ENCODE measurements at places on chromosomes 6 and 20.
A peak's percentile ranks its signal among the peaks of the same experiment; 100 is the strongest.

- DNase-seq, result no peak
Observed at GRCh38 chr6:35409245-35409644, 42.9 kb upstream of the FANCE start.

GRCh38 chr20:57830515-57830895 lies 120.7 kb upstream of the PMEPA1 start:
- DNase-seq, result no peak

DNA sequence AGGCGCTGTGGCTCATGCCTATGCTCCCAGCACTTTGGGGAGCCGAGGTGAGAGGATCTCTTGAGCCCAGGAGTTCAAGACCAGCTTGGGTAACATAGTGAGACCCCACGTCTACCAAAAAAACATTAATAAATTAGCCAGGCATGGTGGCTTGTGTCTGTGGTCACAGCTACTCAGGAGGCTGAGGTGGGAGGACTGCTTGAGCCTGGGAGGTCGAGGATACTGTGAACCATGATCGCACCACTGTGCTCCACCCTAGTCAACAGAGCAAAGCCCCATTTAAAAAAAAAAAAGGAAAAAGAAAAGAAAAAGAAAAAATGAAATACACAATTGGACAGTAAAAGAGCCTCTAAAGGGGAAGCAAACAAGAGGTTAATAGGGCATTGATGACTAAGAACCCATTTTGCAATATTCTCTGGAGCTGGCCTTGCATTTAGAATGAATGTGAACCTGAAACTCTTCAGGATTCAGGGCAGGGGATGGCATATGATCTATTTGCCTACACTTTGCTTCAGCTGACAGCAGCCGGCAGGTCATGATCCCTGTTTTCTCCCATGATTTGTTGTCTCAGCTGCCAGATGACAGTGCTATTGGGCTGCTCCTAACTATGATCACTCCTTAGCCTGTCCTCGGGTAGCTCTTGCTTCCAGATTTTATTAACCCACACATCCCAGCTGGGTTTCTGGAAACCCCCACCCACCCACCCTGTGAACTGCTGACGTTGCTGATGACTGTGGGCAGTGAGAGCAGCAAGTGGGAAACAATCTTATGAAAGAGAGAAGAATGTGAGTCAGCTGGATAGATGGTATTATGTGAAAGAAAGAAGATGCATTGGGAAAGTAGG lies 83.8 kb upstream of the ELOVL5 start:
- no peak for DNase-seq

- DNase-seq, result no peak
Observed at GRCh38 chr20:60365064-60365666, 406.9 kb downstream of the CDH26 start.

DNA sequence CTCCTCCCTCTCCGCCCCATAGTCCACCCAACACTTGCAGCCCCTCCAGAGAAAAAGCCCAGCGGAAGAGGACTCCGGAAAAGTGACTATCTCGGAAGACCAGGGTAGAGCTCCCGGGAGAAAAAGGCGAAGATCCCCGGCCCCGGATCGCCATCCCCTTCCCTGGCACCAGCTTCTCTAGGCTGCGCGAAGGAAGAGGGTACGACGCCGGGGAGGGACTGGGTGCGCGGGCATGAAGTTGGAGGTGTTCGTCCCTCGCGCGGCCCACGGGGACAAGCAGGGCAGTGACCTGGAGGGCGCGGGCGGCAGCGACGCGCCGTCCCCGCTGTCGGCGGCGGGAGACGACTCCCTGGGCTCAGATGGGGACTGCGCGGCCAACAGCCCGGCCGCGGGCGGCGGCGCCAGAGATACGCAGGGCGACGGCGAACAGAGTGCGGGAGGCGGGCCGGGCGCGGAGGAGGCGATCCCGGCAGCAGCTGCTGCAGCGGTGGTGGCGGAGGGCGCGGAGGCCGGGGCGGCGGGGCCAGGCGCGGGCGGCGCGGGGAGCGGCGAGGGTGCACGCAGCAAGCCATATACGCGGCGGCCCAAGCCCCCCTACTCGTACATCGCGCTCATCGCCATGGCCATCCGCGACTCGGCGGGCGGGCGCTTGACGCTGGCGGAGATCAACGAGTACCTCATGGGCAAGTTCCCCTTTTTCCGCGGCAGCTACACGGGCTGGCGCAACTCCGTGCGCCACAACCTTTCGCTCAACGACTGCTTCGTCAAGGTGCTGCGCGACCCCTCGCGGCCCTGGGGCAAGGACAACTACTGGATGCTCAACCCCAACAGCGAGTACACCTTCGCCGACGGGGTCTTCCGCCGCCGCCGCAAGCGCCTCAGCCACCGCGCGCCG lies 822 bp downstream of the FOXQ1 start:
- no peak for DNase-seq

DNA sequence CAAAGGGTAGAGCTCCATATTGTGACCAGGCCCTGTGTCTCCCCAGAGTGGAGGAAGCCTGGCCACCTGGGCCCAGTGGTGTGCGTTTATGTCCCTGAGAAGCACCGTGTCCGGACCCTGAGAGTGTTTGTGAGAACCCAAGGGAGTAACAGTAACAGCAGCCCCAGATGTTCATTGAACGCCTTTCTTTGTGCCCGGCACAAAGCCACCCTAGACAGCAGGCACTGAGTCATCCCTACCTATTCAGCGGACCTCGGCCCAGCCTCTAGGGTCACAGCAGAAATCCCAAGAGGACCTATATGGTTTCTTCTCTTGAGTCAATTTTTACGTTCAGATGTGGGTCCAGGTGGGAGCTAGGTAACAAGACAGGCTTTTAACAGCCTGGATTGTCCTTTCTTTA lies 24.5 kb downstream of the BCAS4 start:
- no peak for DNase-seq

- DNase-seq, result peak; percentile 74
Observed at GRCh38 chr6:77457720-77458349, 5.5 kb downstream of the HTR1B start.

- DNase-seq, result no peak
Observed at GRCh38 chr6:87151781-87152525, 3.4 kb upstream of the ZNF292 start.

DNA sequence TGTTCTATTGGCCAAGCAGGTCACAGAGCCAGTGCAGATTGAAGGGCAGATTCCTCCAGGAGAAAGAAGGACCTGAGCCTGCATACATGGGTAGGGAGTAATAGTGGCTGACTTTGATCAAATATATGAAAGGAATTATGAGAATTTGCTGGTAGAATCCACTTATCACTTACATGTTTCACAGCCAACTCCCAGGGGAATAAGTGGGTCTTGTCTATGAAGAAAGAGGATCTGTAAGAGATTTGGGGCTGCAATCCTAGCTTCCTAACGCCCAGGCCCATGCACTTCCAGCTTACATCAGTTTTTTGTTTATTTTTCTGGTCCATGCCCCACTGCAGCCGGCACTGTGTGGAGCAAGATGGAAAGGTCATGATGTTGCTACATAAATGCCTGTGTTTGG lies 107.9 kb upstream of the SYNDIG1 start:
- DNase-seq, result no peak

GRCh38 chr6:108597572-108598304 lies 37.0 kb downstream of the FOXO3 start:
- DNase-seq, result no peak

DNA sequence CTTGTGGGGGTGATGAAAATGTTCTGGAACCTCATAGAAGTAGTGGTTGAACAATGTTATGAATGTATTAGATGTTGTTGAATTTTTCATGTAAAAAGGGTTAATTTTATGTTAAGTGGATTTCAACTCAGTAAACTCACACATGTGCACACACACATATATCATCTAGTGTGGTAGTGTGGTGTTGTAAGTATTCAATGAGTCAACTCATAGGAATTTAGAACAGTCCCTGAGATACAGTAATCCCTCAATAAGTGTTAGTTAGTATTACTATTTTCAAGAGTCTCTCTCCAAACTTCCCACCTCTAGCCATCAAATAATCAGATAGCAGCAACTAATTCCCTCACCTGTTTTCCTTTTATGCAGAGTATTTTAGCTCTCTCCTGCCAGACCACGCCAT lies 563.1 kb upstream of the JARID2 start:
- no peak for DNase-seq

DNA sequence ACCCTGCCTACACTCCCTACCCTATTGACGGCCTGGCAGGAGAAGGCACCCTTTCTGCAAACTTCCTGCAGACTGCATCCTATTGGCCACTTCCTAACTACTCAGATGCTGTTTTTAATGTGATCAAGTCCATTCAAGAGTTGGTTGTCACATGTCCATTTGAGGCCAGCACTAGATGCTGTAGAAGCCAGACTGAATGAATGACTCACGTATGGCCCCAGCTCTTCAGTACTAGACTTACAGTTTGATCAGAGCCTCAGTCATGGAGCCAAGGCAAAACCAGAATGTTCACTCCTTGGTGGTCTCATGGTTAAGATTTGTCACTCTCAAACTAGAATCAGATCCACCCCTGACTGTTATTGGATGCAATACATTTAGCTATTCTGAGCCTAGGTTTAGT lies 101.7 kb downstream of the OPRM1 start:
- DNase-seq, result no peak

DNA sequence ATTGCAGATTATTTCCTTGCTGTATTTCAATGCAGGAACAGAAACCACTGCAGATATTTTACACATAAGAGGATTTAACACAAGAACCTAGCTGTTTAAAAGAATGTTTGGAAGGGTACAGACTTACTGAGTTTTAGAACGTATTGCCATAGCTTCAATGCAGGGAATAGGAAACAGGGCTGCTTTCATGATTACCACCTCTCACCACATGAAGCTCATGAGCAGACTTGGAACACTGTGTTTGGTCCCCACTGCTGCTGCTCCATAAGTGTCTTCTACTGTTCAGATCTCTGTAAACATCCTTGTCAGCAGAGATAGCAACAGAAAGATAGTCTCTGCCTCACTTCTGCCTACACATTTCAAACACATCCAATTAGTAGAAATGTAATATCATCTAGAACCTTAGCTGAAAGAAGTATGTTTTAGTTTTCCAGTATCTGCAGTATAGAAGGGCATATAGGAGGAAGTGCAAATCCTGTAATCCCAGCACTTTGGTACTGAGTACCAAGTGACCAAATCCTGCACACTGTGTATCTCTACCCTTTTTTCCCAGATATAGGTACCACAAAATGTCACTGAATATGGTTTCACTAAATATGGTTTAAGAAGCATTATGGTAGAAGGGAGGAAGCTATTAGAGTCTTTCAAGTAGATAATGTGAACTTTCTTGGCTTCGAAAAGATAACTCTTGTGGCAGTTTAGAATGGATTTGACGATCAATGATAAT lies 51.9 kb downstream of the STXBP5 start:
- no peak for DNase-seq

- no peak for DNase-seq
Observed at GRCh38 chr6:47079638-47080037, 37.5 kb upstream of the ADGRF1 start.

DNA sequence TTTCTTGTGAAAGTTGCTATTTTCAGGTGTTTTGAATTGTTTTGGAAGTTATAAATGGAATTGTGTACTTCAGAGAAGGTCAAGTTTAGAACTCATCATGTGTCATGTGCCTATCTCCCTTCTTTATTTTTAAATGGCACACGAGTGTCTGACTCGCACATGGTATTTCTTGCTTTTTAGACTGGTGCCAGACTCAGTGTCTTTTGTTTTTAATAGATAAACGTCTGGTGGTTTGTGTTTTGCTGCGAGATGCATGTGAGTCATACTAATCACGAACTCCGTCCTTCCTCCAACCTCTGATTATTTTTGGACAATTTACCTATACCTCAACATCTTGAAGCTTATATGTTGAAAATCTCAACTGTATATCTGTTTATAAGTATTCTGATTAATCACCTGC lies 292.1 kb downstream of the CDKAL1 start:
- DNase-seq, result no peak

- no peak for DNase-seq
Observed at GRCh38 chr6:134642279-134642678, 307.6 kb downstream of the ALDH8A1 start.

DNA sequence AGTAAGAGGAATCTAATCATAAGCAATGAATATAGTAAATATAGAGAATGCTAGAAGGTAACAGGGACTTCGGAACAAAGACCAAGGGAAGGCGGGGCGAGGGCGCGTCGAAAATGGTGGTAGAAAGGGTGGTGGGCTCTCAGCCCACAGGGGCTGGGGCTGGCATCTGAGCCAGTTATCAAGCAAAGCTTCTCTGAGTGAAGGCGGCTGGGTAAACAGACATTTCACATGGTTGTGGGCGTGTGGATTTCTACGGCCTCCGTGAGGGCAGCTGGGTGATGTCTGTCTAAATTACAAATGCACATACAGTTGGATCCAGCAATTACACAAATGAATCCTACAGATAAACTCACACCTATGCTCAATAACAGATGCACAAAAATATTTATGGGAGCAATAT lies 56.6 kb downstream of the TOX2 start:
- no peak for DNase-seq

- no peak for DNase-seq
Observed at GRCh38 chr6:90294614-90294988, 2.0 kb downstream of the BACH2 start.

GRCh38 chr6:40695750-40696415 lies 108.7 kb upstream of the LRFN2 start:
- no peak for DNase-seq

GRCh38 chr6:6968731-6969552 lies 138.8 kb upstream of the RREB1 start:
- no peak for DNase-seq

GRCh38 chr6:159463119-159463829 lies 229.8 kb downstream of the SOD2 start:
- no peak for DNase-seq

- no peak for DNase-seq
Observed at GRCh38 chr20:63080811-63081210, 74.0 kb upstream of the BHLHE23 start.

- no peak for DNase-seq
Observed at GRCh38 chr6:37135835-37136694, 33.9 kb upstream of the PIM1 start.

- DNase-seq, result no peak
Observed at GRCh38 chr6:148035806-148036390, 306.7 kb upstream of the SASH1 start.

DNA sequence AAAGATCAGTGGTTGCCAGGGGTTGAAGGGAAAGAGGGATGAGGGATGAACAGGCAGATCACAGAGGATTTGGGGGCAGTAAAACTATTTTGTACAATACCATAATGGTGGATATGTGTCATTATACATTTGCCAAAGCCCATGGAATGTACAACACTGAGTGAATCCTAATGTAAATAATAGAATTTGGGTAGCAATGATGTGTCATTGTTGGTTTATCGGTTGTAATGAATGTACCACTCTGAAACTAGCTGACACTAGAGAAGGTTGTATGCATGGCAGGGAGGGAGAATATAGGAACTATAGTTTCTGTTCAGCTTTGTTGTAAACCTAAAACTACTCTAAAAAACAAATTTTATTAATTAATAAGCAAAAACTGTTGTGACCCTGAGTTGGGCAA lies 17.8 kb upstream of the ASF1A start:
- DNase-seq, result no peak

GRCh38 chr6:38119516-38119915 lies 300.0 kb downstream of the ZFAND3 start:
- DNase-seq, result no peak

- DNase-seq, result no peak
Observed at GRCh38 chr20:13307562-13308163, 86.6 kb downstream of the ISM1 start.

GRCh38 chr6:153012856-153013255 lies 10.3 kb upstream of the MTRF1L start:
- no peak for DNase-seq

All from GM04504 (cell line).